Fibroblast of the aortic adventitia (primary cell): ENCODE measurements at places on chromosomes 11 and 22. TPM values are rescaled to one million over a fixed set of nuclear protein-coding genes. Genes with fewer than 3 reads are reported as not detected.

MMP11 gene
- 5.1 and 47.8 TPM in 2 replicates for total RNA-seq

MS4A3 gene
- total RNA-seq: not detected in 2 replicates

AQP11 gene
- total RNA-seq: 2.8 and 3.3 TPM in 2 replicates

E2F8 gene
- total RNA-seq: 4.4 TPM in 1 of 2 replicates, not detected in the other
